ENCODE measurements at places on chromosomes 6 and 20. TPM values are rescaled to one million over a fixed set of nuclear protein-coding genes. Genes with fewer than 3 reads are reported as not detected.

GRCh38 chr6:91013511-91013910 is 426.6 kb upstream of the MAP3K7 start:
- no peak for DNase-seq

- DNase-seq: no peak
These were observed 7.7 kb upstream of the PHACTR3 start for GRCh38 chr20:59596690-59597089.

- DNase-seq: no peak
These were observed 51.1 kb upstream of the SSTR4 start for GRCh38 chr20:22984008-22984407.

DNA sequence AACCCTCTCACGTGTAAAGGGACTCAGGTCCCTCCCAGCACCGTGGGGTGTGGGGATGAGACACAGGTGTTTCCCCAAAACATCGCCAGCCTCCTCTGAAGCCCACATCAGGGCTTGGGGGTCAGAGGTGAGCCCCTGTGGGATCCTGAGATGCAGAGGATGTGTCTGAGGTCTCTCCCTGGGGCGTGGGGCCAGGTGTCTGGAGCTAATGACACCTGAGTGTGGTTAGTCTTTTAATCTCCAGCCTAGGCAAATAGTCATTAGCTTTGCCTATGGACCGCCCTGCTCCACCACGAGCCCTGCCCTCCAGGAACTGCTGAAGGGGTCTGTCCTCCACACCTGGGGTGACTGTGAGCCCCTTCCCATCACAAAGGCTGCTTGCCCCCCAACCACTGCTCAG is 1.7 kb downstream of the SRMS start:
- DNase-seq: no peak

GRCh38 chr20:59078231-59078630 is 35.6 kb upstream of the PRELID3B start:
- DNase-seq: no peak

DNA sequence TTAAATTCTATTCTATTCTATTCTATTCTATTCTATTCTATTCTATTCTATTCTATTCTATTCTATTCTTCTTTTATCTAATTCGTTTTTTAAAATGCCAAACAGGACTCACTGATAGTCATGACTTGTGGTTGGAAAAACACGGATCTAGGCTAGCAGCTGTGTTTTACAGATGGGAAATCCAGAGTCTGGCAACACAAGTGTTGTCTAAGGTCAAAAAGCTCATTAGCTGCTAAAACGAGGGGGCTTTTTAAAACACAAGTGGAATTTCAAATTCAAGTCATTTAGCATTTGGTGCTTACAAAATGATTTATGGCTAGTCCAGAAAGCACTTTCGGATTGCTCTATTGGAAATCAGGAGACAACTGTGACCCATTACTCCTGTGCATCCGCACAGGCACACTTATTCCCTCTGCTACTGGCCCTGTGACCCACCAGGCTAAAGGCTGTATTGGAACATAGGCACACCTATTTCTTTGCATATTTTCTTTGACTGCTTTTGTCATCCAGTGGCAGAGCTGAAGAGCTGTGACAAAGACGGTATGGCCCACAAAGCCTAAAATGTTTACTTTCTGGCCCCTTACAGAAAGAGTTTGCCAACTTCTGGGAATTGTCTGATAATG is 17.8 kb upstream of the MLIP start:
- DNase-seq: no peak

GRCh38 chr6:83292900-83293843 is 100.0 kb downstream of the RWDD2A start:
- no peak for DNase-seq

GRCh38 chr6:161363286-161363685 is 89.4 kb upstream of the AGPAT4 start:
- DNase-seq: no peak

- DNase-seq: no peak
These were observed 3.1 kb downstream of the FYN start for GRCh38 chr6:111870051-111870741.

DNA sequence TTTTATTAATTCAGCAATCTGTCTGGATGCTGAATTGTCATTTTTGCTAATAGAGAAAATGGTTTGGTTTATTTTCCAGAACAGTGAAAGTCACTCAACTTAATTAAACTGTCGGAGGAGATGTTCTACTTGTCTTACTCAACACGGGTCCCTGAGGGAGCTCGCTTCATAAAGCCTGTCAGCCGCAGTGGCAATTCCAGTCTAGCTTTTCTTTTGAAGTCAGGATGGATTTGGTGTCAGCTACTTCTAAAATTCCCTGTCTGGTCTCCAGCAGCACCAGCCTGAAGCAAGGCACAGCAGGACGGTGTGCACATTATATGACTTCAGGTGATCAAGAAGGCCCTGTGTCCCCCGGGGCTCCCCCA is 261.5 kb downstream of the SLC24A3 start:
- DNase-seq: no peak

GRCh38 chr6:61841958-61842357 is 444.1 kb downstream of the KHDRBS2 start:
- no peak for DNase-seq

GRCh38 chr20:8305449-8305978 is 173.4 kb downstream of the PLCB1 start:
- DNase-seq: peak; percentile 72

DNA sequence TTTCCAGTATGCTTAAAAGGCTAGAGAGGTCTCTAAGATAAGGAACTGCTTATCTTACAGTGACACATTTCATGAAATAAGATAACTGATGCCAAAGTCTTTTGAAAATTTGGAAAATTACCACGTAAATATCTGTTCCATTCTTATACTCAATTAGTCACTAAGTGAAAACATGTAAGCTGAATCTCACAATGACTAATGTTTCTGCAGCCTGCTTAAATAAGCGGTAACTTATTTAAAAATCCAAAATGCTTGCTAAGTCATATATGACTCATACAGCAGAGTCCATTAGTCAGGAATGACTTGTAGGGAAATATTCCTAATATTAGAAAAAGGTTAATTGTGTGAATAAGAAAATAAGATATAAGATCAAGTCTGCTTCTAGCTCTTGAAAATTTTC is 27.8 kb upstream of the LGSN start:
- DNase-seq: no peak

GRCh38 chr6:45398075-45398813 is 20.5 kb upstream of the SUPT3H start:
- DNase-seq: no peak

RIPOR3 gene
- total RNA-seq: 0.14 TPM

IYD gene
- not detected for total RNA-seq

All from activated T-cell treated with anti-CD3 and anti-CD28 coated beads, Interleukin-2, amount 50 U/mL, for 72 hours (primary cell).